ENCODE measurements at places on chromosomes 16 and 17.
A peak's percentile ranks its signal among the peaks of the same experiment; 100 is the strongest.

DNA sequence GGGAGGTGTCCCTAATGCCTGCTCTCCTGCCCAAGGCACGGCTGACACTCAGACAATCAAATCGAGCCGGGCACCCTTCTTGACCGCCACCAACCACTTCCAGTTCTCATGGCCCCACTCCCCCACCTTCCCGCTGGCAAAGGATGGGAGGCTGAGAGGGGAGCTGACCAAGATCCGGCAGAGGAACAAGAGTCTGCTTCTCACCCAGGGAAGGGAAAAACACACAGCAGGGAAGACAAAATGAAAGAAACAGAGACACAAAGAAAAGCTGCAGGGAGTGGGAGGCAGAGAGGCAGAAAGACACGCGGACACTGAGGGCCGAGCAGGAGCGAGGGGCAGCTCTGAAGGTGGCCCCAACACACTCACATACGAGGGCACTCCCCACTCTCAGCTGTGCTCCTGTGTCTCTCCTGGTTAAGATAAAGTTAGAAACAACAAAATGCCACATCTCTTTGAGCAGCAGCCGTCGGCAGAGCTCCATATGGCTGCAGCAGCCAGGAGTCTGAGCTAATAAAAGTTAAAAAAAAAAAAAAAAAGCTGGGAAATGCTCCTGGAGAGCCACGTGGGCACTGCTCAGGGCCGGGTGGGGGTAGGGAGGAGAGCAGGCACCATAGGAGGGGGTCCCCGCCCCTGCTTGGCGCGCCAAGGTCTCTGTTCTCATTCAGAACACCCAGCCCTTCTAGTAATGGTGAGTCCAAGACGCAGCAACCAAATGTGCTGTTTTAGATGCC lies 7.4 kb downstream of the LRRC75A start:
- no peak for DNase-seq

DNA sequence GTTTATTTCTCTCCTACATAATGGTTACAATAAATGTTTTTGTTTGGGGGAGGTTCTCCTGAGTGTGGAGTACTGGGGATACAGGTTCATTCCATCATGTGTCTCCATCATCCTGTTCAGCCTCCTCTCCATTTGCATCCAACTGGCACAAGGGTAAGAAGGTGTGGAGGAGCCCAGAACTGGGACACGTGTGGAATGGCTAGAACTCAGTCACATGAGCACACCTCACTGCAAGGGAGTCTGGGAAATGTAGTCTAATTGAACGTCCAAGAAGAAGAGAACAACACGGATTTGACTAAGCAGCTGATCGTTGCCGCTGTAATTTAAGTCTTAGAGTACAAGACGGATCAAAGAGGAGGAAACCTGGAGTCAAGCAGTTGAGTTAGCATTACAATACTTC lies 6.1 kb downstream of the OR1A1 start:
- no peak for DNase-seq

- DNase-seq = no peak
Measured at GRCh38 chr17:3104322-3104721, at the start of gene OR1D2. Gene OR1D2, minus strand, starts transcription at chr17:3104422. Its CDS starts 11,426 bp downstream, at chr17:3092996.

DNA sequence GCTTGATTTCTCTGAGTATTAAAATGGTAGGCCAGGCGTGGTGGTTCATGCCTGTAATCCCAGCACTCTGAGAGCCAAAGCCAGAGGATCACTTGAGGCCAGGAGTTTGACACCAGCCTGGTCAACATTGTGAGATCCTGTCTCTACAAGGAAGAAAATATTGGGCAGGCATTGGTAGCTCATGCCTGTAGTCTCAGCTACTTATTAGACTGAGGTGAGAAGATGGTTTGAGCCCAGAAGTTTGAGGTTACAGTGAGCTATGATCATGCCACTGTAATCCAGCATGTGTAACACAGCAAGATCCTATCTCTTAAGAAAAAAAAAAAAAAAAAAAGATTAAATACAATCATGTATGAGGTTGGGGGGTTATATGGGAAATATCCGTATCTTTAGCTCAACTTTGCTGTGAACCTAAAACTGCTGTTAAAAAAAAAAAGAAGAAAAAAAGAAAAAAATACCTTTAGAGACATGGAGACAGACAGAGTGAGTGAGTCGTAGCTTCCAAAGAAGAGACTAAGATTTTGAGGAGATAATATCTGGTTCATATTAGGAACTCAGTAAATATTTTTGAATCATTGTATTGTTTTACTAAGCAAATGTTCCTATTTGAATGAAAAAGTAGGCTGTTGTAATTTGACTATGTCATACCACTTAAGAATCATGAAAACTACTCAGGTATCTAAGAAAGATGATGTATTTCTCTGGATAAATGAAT lies 325.7 kb upstream of the TBX2 start:
- DNase-seq = no peak

DNA sequence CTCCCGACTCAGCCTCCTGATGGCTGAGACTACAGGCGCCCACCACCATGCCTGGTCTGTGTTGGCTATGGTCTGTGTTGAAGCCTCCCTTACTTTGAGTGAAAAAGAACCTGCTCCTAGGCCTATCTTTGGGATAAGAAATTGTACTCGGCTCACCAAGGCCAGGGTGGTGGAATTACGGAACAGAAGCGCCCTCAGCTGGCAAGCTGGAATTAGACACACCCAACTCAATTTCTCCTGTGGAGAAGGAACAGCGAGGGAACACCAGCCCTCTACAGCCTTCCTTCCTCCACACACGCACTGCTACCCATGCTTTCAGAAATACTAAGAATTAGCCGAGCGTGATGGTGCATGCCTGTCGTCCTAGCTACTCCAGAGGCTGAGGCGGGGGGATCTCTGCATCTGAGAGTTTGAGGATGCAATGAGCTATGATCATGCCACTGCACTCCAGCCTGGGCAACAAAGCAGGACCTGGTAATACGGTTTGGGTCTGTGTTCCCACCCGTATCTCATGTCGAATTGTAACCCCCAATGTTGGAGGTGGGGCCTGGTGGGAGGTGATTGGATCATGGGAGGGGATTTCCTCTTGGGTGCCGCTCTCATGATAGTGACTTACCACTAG lies 40.1 kb upstream of the RBBP6 start:
- DNase-seq = peak; percentile 45

GRCh38 chr16:81669473-81670350 lies 109.4 kb upstream of the PLCG2 start:
- no peak for DNase-seq

DNA sequence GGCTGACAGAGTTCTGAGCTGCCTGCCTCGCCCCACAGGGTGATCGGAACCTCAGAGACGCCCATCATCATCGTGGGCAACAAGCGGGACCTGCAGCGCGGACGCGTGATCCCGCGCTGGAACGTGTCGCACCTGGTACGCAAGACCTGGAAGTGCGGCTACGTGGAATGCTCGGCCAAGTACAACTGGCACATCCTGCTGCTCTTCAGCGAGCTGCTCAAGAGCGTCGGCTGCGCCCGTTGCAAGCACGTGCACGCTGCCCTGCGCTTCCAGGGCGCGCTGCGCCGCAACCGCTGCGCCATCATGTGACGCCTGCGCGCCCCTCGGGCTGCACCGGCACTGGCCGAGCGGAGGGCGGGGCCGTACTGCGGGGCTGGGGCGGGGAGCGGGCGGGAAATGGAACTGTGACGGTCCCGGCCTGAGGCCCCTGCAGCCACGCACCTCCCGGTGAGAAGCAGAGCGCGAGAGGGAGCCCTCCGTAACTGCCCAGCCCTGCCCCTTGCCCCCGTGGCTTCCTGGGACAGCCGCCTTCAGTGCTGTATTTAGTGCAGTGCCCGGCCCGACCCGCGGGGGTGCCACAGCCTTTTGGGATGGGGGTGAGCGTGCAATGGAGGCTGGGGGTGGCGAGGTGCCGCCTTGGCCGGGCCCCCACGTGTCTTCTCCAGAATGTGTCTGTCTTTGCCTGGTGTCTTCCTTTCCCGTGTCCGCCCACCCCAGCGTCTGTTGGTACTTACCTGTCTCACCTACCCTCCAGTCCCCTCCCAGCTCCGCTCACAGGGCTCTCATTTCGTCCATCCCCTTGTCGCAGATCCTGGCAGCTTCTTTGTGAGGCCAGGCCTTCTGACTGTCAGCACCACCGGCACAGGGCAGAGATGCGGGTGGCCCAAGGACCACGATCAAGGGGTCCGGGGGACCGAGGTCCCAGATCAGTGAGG lies 9.8 kb downstream of the RASL10B start:
- no peak for DNase-seq

DNA sequence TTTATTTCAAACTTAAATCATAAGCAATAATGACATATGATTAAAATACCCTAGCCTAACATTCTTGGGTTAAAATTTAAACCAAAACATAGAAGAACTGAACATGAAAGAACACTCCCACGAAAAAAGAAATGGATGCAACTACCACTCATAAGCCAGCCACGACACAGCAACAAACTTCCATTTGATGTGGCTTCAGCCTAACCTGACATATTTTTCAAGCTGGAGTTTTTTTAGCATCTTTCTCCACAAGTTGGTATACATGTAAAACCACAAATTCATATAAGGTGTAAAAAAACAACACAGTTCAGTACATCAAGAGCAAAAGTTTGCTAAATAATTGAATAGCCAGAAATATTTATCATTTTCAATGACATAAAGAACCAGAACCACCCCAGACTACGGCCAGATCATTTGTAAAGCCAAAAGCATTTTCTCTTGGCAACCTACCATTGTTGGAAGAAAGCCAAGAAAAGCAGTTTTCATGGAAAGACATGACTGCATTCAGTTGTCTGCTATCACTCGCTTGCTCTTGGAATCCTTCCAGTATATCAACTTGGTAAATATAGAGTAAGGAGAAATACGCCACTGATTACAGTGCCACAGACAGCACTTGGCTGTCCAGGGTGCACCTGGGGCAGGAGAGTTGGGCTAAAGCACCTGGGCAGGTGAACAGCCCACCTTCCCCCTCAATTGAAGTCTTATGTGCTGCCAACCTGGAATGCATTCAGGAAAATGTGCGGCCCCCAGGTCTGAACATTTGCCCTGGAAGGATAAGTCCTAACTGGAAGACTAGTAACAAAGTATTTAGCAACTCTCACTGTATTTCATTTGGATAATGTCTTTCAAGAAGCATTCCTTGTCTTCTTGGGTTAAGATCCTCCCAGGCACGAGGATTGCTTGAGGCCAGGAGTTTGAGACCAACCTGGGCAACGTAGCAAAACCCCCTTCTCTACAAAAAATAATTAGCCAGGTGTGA lies 60.5 kb downstream of the CREBBP start:
- no peak for DNase-seq

DNA sequence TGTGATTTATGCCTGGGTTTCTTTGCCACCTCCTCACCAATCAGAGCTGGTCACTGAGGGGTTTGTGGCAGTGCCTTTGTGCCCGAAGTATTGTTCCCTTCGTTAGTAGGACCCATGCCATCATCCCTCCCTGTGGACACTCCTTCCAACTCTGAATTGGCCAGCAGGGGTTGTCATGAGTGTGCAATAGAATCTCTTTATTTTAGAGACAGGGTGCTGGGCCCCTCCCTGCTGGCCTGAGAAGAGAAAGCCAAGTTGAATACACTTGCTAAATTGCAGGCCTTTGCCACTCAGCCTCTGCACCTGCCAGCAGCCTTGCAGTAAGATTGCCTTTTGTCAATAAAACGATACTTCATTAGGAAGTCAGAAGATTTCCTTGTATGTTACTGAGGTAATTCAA lies 40.7 kb upstream of the SLC12A3 start:
- DNase-seq = no peak

DNA sequence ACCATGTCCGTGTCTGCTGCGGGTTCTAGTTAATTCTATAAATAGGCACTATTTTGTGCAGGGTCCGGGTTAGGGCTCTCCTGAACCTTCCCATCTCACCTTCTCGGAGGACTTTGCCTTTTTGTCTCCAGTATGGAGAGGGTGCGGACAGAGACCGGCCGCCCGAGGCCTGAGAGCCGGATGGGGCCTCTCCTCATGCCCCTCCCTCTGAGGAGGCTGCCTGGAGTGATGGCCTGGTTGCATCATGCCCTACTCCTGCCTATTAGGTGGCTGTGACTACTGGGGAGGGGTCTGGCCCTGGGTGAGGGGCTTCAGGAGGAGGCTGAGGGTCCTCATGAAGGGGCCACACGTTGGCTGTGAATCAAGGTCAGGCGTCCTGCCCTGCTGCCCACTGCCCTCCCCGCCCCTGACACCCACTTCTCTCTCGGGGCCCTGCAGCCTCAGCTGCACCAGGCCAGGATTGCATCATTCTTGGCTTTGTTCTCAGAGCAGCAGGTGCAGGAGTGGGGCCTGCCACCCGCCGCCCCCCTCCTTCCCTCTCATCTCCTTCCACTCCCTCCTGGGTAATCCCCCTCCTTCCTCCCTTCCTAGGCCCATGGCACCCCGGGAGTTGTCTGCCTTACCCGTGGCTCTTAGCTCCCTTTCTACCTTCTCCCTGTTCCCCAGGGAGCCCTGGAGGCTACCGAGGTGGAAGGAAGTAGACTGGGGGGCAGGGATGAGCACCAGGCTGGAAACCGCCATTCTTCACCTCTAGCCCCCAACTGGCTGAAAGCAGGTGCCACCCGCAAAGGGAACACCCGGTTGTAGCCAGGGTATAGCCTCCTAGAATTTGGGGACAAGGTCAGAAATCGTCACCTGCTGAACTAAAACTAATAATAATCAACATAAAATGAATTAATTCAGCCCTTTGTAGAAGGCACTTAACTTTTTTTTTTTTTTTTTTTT lies 12.7 kb upstream of the ARHGAP23 start:
- DNase-seq = peak; percentile 94

DNA sequence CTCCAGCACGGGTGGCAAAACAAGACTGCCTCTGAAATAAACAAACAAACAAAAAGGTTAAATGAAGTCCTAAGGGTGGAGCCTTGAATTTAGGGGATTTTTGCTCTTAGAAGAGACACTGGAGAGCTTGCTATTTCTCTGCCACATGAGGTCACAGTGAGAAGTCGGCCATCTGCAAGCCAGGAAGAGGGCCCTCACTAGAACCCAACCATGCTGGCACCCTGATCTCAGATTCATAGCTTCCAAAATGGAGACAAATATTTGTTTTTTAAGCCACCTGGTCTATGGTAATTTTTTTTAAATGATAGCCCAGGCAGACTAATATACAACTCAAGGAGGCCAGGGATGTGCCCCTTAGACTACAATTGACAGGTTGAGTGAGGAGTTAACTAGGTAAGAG lies 255.5 kb downstream of the XYLT1 start:
- DNase-seq = no peak

GRCh38 chr16:84738255-84739038 lies 38.6 kb downstream of the USP10 start:
- DNase-seq = peak; percentile 68

- DNase-seq = peak; percentile 28
Measured at GRCh38 chr17:74089869-74090464, 113.5 kb upstream of the RPL38 start.
